ENCODE measurements at places on chromosomes 1 and 21. TPM values are rescaled to one million over a fixed set of nuclear protein-coding genes. Genes with fewer than 3 reads are reported as not detected.

- peak; percentile 17 for DNase-seq
Observed at GRCh38 chr1:93346421-93346993, 800 bp downstream of the DR1 start.

DNA sequence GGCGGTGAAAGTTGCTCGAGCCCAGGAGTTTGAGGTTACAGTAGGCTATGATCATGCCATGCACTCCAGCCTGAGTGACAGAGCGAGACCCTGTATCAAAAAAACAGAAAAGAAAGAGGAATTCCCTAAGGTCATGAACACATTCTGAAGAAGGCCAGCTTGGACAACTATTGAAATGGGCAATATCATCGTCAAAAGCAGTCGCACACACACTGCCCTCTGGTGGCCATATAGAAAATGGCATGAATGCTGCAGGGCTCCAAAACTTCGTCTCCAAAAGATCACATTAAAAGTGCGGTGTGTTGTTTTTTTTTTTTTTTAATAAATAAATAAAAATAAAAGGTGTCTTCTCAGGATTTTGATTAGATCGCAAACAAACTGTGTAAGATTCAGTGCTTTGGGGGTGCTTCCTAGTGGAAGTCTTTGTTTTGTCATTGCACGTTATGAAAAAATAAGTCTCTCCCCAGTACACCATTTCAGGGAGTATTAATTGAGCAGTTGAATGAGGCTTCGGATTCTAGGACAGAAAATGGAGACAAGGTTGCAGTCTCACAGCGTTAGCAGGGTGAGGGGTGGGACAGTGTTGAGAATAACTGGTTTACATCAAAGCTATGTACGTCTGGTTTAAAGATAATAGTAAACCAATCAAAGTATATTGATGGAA, 87.5 kb upstream of the FMN2 start:
- no peak for DNase-seq

DNA sequence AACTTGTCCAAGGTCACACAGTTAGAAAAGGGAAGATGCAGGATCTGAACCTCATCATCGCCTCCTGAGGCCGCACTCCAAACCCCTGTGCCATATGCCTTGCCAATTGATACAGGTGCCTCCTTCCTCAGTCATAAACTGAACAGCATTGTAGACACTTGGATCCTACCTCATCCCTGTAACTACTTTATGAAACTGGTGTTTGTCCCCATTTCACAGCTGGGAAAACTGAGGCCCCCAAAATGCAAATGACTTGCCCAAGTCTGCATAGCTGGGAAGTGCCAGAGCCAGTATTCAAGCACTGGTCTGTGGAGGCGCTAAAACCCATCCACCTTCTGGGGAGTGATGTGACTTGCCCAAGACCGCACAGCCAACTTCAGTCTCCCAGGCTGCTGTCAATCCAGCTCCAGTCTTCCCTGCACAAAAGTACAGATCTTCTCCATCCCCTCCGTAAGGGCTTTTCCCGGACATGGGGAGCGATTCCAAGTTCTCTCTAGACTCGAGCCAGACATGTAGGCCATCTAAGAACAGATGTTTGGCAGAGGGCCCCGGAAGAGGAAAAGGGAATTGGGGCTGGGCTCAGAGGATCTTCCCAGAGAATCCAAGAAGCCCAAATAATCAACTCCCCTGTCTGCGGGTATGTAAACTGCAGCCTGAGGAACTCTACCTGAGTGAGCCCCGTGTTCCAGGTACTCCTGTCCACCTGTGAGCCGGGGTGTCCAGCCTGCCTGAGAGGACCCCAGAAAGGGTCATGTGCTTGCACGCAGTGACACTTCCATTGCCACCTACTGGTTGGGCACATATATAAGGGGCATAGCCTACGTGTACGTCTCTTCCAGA, 60.5 kb downstream of the SYT2 start:
- DNase-seq = no peak

DNA sequence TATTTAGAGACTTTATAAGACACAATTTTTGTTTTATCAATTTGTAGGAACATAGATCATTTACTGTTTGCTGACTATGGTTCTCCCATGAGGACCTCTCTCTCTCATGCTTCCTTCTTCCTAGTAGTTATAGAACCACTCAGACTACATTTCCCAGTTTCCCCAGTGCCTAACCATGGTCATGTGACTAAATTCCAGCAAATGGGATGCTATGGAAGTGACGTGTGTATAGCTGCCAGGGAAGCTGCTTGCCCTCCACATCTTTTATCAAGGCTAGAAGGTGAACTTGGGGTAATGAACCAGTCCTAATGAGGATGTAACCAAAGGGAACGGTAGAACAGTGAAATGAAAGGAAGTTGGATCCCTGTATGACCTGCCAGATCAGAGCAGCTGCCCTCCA, 184.0 kb downstream of the MIS18A start:
- DNase-seq = no peak

DNA sequence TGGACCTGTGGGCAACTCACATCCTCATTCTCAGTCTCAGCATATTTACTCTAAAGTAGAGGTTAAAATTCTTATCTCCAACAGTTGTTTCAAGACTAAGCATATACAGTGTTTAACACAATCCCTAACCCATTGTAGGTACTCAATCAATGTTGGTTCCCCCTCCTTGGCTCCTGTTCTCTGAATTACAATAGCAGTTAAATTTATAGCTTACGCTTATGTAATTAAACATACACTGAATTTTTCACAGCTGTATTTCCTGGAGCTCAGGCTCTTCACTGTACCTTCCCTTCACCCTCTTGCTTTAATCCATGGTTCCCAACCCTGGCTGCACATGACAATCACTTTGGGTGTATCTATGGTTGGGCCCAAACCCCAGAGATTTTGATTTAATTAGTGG, 89.4 kb downstream of the LPAR3 start:
- DNase-seq = no peak

- DNase-seq = no peak
Observed at GRCh38 chr1:153655333-153655732, 3.2 kb upstream of the SNAPIN start.

DNA sequence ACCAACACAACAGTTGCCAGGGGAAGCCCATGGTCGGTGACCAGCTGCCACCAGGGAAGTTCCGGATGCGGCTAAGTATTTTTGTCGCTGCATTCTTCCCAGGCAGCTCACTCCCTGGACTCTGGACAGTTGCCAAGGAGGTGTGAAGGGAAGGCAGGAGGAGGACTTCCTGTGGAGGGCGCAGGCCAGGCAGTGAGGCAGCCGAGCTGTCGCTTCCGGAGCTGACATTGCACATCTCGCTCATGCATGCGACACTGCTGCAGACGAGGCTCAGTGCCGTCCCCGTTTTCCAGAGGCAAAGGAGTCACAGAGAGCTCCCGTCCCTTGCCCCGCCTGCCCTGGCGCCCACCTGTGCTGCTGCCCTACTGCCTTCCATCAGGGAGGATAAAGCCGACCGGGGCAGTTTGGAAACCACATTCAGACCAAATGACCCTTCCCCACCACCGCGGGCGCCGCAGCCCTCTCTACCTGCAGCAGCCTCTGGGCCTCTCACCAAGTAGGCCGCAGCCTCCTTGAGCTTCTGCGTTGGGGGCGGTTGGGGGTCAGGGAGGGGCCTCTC, 81.4 kb downstream of the NENF start:
- peak; percentile 59 for DNase-seq

DNA sequence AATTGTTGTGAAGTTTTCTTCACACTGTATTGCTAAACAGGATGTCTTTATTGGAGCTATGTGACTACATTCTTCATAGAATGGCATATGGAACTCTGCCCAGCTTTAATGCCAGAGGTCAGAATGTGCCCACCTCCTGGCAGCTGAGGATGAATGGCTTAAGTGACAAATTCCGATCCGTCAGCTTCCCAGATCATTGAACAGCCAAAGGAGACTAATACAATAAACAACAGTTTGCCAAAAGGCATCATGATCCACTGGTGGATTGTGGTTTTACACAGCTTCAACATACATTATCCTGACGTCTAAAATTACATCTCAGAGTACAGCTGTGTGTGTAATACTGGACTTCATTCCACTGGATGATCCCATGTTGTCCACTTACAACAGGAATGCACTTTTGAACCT, 68.7 kb upstream of the C1orf105 start:
- peak; percentile 20 for DNase-seq

- DNase-seq = no peak
Observed at GRCh38 chr1:31801458-31801857, 14.4 kb downstream of the SPOCD1 start.

GRCh38 chr1:3454811-3455618, 550 bp downstream of the ARHGEF16 start:
- peak; percentile 51 for DNase-seq

GRCh38 chr1:205505076-205505729, 734 bp downstream of the CDK18 start:
- no peak for DNase-seq

- no peak for DNase-seq
Observed at GRCh38 chr1:234656944-234657654, 47.1 kb upstream of the IRF2BP2 start.

DNA sequence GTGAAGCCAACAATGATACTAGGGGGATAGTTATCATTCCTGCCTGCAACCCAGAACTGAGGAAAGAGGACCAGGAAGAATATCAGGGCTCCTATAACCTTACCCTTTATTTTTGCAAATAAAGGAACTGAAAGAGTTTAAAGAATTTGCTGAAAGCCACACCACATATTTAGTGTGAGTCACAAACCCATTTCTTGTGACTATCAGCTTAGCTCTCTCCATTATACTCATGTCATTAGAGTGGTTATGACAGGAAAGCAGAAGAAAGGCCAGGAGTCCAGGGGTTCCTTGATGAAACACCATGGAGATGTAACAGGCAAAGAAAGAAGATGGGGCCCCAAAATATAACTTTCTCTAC, 141.1 kb upstream of the SAMSN1 start:
- DNase-seq = no peak

- DNase-seq = no peak
Observed at GRCh38 chr21:29025328-29025713, 853 bp downstream of the USP16 start.

DNA sequence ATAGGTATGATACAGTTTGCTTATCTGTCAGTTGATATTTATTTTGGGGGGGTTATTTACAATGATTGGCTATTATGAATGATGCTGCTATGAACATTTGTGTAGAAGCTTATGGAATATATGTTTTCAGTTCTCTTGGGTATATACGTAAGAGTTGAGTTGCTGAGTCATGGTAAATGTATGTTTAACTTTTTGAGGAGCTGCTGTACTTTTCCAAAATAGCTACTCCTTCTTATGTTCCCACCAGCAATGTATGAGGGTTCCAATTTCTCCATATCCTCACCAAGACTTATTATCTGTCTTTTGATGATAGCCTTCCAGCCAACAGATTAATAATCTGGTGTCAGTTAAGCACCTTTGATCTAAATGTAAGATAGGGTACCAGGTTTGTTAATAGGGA, 11.9 kb downstream of the SOAT1 start:
- DNase-seq = no peak

DNA sequence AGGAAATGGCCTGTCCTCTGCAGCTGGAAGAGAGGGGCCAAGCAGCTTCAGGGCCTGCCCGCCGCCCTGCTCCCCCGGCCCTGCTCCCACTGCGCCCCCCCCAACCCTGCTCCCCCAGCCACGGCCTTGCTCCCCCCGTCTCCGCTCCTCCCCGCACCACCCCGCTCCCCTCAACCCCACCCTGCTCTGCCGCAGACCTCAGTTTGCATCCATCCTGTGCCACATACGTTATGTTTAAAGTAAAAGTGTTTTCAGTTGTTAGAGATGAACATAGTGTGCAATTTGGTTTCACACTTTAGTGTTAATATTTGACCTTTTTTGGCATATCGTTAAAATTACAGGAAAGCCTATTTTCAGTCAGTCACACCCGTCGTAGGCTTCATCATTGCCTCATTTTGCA, 34.1 kb upstream of the DIP2A start:
- no peak for DNase-seq

GRCh38 chr1:9195651-9196050, 38.9 kb upstream of the H6PD start:
- no peak for DNase-seq

DNA sequence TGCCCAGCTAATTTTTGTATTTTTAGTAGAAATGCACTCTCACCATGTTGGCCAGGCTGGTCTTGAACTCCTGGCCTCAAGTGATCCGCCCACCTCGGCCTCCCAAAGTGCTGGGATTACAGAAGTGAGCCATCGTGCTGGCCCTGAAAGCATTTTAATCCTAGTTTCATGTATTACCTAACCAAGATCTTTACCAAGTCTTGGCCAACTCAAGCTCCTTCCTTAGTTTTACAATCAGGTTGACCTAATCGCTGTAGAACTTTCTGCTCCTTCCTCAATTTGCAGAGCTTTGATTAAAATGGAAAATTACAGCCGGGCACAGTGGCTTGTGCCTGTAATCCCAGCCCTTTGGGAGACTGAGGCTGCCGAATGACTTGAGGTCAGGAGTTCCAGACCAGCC, 3.2 kb upstream of the TMEM63A start:
- no peak for DNase-seq

DNA sequence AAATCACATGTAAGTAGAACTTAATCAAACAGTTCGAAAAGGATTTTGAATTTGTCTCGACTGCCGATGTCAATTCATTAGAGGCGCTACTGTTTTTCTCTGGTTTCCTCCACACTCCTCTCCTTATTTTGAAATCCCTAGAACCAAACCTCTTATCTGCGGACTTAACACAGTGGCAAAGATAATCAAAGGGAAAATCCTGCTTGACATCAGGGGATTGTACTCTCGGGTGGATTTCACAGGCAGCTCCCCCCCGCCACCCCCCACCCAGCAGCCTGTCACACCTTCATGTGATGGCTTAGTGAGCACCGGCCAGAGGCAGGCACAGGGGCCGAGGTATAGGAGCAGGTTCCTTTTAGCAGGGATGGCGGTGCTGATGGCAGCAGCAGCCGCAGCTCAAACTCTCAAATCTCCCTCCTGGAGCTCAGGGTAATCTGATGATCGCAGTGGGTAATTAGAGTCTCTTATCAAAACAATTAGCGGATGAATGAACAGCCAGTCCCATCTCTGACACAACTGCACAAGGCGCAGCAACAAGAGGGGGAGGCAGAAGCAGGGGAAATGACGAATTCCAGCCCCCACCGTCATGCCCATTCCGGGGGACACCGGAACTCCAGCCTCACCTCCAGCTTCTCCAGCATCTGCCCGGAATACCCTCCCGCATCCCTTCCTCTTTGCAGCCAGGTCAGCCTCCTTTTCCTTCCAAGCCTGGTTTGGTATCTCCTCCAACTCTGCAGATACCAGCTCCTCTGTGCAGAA, 80.3 kb downstream of the SSBP3 start:
- no peak for DNase-seq

- no peak for DNase-seq
Observed at GRCh38 chr1:66276218-66276617, 257.7 kb upstream of the SGIP1 start.

GRCh38 chr1:182046763-182047162, 14.7 kb downstream of the ZNF648 start:
- no peak for DNase-seq

The ARHGEF16 gene
- 11.1 TPM for polyA plus RNA-seq

The ZNHIT6 gene
- polyA plus RNA-seq = 30.5 TPM

The KRTAP21-2 gene
- not detected for polyA plus RNA-seq

The MAP1LC3C gene
- polyA plus RNA-seq = 1.5 TPM

The SPRR3 gene
- 0.24 TPM for polyA plus RNA-seq

The HSPA6 gene
- polyA plus RNA-seq = 1.1 TPM

The RGS4 gene
- 2.3 TPM for polyA plus RNA-seq

The GFI1 gene
- polyA plus RNA-seq = 0.32 TPM

The OR2L2 gene
- not detected for polyA plus RNA-seq

The RAB42 gene
- 8.6 TPM for polyA plus RNA-seq

The PODN gene
- 12.4 TPM for polyA plus RNA-seq

The ERI3 gene
- 65.4 TPM for polyA plus RNA-seq

The CLCA1 gene
- polyA plus RNA-seq = not detected
